SJCRH30 (cell line): ENCODE measurements at places on chromosomes 12 and 14. TPM values are rescaled to one million over a fixed set of nuclear protein-coding genes. Genes with fewer than 3 reads are reported as not detected.

- DNase-seq = peak; percentile 66
Observed at GRCh38 chr12:46266382-46266791, 2.5 kb downstream of the SLC38A1 start.

- peak; percentile 65 for DNase-seq
Observed at GRCh38 chr12:31117203-31118011, 43.7 kb downstream of the DDX11 start.

DNA sequence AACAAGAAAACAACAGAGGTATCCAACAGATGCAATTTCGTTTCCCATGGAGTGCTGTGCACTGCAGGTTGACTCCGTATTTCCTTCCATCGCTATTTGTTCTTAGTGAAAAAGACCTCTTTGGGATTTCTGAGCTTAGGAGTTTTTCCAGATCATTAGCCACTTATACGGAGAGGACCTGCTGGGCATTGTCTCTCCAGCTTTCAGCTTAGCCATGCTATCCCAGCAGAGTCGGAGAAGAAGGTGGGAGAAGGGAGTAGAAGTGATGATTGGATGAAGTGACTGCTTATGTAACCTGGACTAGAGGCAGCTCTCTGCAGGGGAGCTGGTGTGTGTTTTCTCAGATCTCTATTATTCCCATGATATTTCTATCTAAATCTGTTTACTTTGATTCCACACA is 737.7 kb downstream of the DIO2 start:
- DNase-seq = no peak

Gene CRIP1
- 0.14 TPM in 1 of 2 replicates, not detected in the other for total RNA-seq

DNA sequence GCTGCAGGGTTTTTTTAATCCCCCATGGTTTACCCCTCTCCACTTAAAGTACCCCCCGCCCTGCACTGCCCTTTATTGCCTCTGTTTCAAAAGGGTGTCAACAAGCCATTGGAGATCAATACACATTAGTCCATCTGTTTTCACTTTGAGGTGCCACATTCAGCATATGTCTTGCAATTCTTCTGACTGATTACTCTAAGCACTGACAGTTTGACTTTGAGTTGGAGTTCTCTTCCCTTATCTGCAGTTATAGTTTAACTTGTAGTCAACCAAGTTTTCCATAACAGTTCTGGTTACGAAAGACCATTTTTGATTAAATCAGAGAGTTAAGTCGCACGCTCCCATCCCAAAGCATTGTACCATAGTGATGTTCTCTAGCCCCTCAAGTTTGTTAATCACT is 260.8 kb upstream of the TBX3 start:
- no peak for DNase-seq

GRCh38 chr12:101039848-101040531 is 170.0 kb downstream of the SLC5A8 start:
- no peak for DNase-seq

GRCh38 chr14:93073910-93074769 is 41.6 kb downstream of the ITPK1 start:
- no peak for DNase-seq

- no peak for DNase-seq
Observed at GRCh38 chr12:64105026-64105425, 117.1 kb downstream of the KICS2 start.

DNA sequence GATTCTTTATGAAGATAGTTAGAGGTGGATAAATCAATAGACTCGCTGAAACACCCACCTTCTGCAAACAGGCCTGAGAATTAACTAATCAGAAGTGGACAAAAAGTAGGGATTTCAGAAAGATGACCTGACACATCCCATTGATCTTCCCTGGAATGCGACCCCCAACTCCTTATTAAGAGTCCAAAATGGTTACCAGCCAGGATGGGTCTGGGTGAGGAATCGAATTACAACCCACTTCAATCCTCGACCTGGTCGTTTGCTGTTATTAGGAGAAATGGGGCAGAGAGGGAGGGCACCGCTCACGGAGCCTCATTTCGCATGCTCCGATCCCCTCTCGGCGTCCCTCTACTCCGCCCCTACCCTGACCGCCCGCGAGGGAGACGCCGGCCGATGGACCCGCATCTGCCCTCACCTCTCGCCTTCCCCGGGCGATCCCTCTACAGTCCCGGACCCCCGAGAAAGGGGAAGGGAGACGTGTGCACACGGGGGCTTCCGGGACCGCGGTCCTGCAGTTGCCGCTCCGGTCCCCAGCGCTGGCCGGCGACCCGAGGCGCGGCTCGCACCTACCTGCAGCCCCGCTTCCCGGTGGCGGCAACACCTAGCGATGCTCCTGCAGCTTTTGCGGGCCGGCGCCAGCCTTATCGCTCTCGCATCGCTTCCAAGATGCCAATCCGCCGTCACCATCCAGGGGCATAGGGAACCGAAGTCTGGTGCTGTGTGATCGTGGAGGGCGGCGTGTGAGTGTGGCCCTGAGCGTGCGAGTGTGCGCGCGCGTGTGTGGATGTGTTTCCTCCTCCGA is 69.3 kb upstream of the USP15 start:
- DNase-seq = no peak

DNA sequence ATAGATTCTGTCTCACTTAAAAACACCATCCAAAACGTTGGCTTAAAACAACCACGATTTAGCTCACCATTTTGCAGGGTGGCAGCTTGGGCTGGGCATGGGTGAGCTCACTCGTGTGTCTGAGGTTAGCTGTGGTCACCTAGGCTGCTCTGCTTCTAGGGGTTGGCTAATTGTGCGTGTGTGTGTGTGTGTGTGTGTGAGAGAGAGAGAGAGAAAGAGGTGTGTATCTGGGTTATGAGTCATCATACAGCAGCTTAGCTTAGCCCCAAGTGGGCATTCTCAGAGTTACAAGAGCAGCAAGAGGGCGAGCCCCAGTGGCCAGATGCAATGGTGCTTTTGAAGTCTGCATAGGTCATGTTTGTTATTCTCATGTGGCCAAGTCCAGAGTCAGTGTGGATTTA is 6.0 kb downstream of the FBXW8 start:
- peak; percentile 48 for DNase-seq

Gene CACNA1C
- total RNA-seq = not detected in 2 replicates

Gene NTN4
- total RNA-seq = 1.7 and 2.7 TPM in 2 replicates

DNA sequence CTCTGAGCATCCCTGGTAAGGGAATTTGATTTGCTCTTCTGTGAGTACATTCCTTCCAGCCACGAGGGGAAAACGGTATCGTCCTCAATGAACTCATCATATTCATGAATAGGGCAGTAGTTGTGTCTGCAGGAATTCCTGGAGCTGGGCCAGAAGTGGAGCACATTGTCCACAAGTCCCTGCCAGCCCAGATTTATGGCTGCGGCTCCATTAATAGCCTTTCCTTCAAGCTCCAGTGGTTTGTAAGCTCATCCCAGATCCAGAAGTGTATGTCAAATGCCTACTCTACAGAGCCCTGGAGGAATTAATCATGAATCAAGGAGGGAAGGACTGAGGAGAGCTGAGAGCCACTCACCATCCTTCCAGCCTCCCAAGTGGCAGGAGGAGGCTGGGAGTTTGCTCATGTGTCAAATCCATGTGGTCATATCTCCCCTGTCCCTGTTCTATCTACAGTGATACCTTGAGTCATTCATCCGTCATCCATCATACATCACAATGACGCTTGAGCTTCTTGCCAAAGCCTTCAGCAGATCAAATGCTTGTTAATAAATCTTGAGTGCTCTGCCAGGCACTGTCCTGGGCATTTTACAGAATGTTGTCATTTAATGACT is 65.5 kb downstream of the SVOP start:
- peak; percentile 43 for DNase-seq

- peak; percentile 94 for DNase-seq
Observed at GRCh38 chr14:72893636-72894322, at the start of gene DPF3. TSS of gene DPF3 (minus strand) at chr14:72894101. CDS start at chr14:72894088, 13 bp downstream.

Gene SYNDIG1L
- not detected in 2 replicates for total RNA-seq
